ENCODE measurements at places on chromosomes 5 and 9. TPM values are rescaled to one million over a fixed set of nuclear protein-coding genes. Genes with fewer than 3 reads are reported as not detected.

Gene SLC34A1
- 0.16 TPM for total RNA-seq

Gene OBP2B
- total RNA-seq: not detected

Gene NMUR2
- total RNA-seq: not detected

Gene NAIP
- total RNA-seq: 11.3 TPM

Gene WDR31
- 3.5 TPM for total RNA-seq

Gene ZMAT2
- 53.0 TPM for total RNA-seq

Gene TSPAN17
- 40.9 TPM for total RNA-seq

Gene C9orf50
- 0.27 TPM for total RNA-seq

Gene TCF7
- 18.0 TPM for total RNA-seq

Gene CCDC183
- 0.93 TPM for total RNA-seq

Gene CCIN
- not detected for total RNA-seq

Gene IL9
- total RNA-seq: not detected

Gene EPB41L4B
- total RNA-seq: 1.2 TPM

Gene TAF11L5
- not detected for total RNA-seq

Gene SLC36A2
- not detected for total RNA-seq

DNA sequence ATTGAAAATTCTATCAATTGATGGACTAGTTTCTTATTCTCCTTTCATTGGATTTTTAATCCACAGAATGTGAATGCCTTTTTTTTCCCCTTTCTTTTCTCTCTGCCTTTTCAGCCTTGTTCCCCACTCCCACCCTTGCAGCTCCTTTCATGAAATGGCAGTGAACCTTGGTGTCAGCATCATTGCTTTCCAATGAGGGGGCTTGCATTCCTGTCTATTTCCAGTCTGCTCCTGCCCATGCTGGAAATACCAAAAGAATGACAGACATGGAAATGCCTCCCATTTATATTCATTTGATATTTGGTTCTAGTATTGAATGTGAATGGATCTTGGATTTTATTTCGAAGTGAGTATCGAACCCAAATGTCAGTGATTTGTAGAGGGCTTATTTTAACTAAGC, 162.7 kb upstream of the SGCD start:
- H3K27ac ChIP-seq: no peak overlapping the region
- no peak overlapping the region for H3K4me3 ChIP-seq
- DNase-seq: no peak
- H3K36me3 ChIP-seq: no peaks in the 10 kb centered on the region
- H3K27me3 ChIP-seq: no peaks in the 10 kb centered on the region

DNA sequence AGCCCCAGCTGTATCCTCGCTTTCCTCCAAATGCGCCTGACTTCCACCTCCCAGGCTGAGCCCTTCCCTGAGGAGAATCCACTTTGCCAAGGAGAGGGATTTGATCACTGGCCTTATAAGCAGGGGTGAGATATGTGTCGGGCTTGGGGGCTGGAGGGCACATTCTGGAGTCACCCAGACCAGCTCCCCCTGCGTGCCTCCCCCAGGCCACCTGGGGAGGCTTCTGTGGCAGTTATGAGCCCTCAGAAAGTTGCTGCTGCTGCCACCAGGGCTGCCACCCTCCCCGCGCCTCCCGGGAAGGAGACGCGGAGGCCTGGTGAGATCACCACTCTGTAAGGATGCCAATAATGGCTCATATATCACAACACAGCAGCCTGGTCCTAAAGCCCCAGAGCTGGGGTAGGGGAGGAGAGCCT, 211.5 kb downstream of the PAPPA start:
- no peak for DNase-seq
- H3K4me1 ChIP-seq: peaks cover 9% of the 10 kb centered on the region
- H3K27me3 ChIP-seq: no peaks in the 10 kb centered on the region

GRCh38 chr5:6201631-6202030, 176.7 kb downstream of the MED10 start:
- H3K36me3 ChIP-seq: no peaks in the 10 kb centered on the region

GRCh38 chr5:171307789-171308452, 1.1 kb upstream of the TLX3 start:
- peaks cover 2% of the 10 kb centered on the region for H3K36me3 ChIP-seq
- peak overlapping the region; percentile 56 for H3K4me3 ChIP-seq
- H3K27ac ChIP-seq: no peak overlapping the region
- H3K27me3 ChIP-seq: peaks cover 92% of the 10 kb centered on the region
- peaks cover 8% of the 10 kb centered on the region for H3K4me1 ChIP-seq

- no peak overlapping the region for H3K27ac ChIP-seq
- H3K27me3 ChIP-seq: no peaks in the 10 kb centered on the region
- H3K4me1 ChIP-seq: no peaks in the 10 kb centered on the region
- no peak overlapping the region for H3K4me3 ChIP-seq
Observed at GRCh38 chr5:67672636-67673035, 476.0 kb upstream of the CD180 start.

GRCh38 chr9:131628459-131629225, 83.3 kb downstream of the PRRT1B start:
- H3K36me3 ChIP-seq: peaks cover 7% of the 10 kb centered on the region
- H3K27ac ChIP-seq: peak overlapping the region; percentile 35
- H3K4me3 ChIP-seq: no peak overlapping the region
- H3K4me1 ChIP-seq: peaks cover 27% of the 10 kb centered on the region

DNA sequence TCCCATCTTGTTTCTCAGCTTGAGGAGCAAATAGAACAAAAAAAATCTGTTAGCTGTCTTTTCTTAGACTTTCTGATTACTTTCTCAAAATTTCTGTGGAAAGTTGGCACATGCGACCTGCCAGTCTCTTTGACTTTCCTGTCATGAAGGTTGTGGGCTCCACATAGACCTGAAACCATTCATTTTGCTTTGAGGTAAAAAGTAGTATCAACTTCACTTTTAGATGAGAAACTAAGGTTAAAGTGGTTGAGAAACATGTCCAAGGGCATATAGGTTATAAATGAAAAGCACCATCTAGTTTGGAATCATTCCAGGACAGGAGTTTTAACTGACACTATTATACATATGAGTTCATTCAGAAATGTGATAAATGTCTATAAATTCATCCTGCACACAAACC, 42.7 kb downstream of the ST8SIA4 start:
- H3K27ac ChIP-seq: no peak overlapping the region
- no peaks in the 10 kb centered on the region for H3K4me1 ChIP-seq
- H3K4me3 ChIP-seq: no peak overlapping the region
- no peaks in the 10 kb centered on the region for H3K27me3 ChIP-seq

DNA sequence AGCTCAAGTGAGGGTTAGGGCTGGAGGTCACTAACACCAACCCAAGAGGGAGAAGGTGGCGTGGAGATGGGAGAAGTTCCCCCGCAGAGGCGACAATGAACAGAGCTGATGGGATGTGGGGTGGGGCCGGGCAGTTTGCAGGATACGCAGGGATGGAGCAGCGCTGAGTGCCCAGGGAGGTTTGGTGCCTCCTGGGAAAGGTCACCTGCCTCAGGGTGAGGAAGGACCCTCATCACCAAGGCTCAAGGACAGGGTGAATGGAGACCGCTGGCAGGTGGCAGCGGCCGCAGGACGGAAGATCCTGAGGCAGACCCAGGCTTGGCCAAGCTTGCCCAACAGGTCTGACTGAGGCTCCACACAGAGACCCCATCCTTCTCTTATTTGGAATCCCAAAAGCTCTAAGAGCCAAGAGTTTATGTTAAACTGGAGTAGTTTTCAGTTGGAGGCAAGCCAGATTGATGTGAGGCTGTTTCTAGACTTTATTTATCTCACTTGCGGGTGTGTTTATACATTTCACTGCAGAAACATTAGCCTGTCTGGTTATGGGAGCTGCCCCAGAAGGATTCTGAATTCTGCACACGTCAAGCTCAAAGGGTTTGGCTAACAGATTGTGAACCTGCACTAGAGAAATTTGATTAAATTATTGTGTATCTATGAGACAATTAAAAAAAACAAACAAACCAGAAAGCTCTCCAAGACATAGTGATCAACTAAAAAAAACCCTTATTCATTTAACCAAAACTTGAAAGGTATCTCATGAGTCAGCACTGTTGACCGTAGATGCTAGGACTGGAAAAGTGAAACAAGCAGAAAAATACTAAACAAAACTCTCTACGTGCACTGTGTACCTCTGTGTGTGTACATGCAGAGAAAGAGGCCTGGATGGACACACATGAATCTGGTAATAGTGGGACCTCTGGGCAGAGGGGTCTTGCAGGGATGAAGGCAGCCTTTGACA, 146.2 kb upstream of the PHYKPL start:
- peaks cover 50% of the 10 kb centered on the region for H3K4me1 ChIP-seq
- DNase-seq: no peak
- no peak overlapping the region for H3K4me3 ChIP-seq
- H3K27ac ChIP-seq: no peak overlapping the region
- no peaks in the 10 kb centered on the region for H3K27me3 ChIP-seq
- no peaks in the 10 kb centered on the region for H3K36me3 ChIP-seq

- H3K27ac ChIP-seq: no peak overlapping the region
- H3K36me3 ChIP-seq: peaks cover 3% of the 10 kb centered on the region
- DNase-seq: no peak
- H3K4me3 ChIP-seq: no peak overlapping the region
Observed at GRCh38 chr5:30690931-30691330, 502.6 kb upstream of the CDH6 start.

GRCh38 chr5:107964722-107965121, 294.0 kb upstream of the EFNA5 start:
- H3K27ac ChIP-seq: no peak overlapping the region
- H3K36me3 ChIP-seq: no peaks in the 10 kb centered on the region
- DNase-seq: no peak
- H3K27me3 ChIP-seq: no peaks in the 10 kb centered on the region
- H3K4me1 ChIP-seq: peaks cover 30% of the 10 kb centered on the region

DNA sequence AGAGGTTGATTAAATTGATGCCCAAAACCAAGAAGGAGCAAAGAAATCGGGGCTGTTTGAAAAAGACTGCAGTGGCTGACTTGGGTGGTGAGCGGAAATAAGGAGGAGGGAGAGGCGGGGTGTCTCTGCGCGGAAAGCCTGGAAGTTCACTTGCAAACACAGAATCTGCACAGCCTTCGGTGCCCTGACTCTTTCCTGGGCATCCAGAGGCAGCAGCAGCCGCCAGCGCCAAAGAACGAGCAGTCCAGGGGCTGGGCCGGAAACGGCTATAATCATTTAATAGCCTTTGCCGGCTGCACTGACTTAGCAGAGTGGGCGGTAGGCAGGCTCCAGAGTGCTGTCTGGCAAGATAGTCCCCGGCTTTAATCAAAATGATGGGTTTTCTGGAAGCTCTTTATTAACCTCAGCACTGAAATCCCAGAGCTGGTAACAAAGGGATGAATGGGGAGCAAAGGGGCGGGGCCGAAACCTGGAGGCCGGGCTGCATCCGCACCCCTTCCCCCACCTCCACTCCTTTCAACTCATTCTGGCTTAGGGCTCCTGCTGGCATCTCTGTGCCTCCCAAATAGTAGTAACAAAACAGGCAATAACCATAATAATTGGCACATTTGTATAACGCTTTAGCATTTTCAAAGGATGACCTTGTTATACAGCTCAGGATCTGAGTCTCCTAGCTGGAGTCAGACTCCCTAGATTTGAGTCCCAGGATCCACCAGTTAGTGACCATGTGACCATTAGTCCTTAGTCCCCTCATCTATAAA, 35.7 kb downstream of the PCDHAC2 start:
- H3K4me1 ChIP-seq: peaks cover 47% of the 10 kb centered on the region
- no peaks in the 10 kb centered on the region for H3K27me3 ChIP-seq
- peak overlapping the region; percentile 95 for H3K27ac ChIP-seq

- H3K36me3 ChIP-seq: no peaks in the 10 kb centered on the region
- no peak overlapping the region for H3K4me3 ChIP-seq
- DNase-seq: no peak
- H3K4me1 ChIP-seq: peaks cover 62% of the 10 kb centered on the region
- H3K27ac ChIP-seq: no peak overlapping the region
Observed at GRCh38 chr5:14185326-14186058, 42.4 kb downstream of the TRIO start.

- no peak overlapping the region for H3K27ac ChIP-seq
- H3K27me3 ChIP-seq: no peaks in the 10 kb centered on the region
- peaks cover 11% of the 10 kb centered on the region for H3K36me3 ChIP-seq
- no peak for DNase-seq
Observed at GRCh38 chr9:35035851-35036701, 36.3 kb downstream of the VCP start.

DNA sequence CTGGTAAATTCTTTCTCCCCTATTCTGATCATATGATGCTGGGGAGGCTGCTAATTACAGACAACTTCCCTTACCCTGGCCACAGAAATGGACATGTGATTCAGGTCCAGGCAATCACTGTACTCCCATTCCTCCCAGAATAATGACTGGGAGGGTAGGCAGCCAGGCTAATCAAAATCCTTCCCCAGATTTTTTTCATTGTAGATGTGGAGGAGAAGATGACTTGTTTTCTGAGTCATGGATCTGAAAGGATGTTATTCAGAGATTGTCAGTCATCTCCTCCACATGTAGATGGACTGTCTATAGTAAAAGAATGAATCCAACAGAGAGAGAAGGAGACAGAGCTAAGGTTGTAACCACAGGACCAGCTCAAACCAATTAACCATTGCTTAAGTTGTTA, 123.9 kb upstream of the PUM3 start:
- H3K27ac ChIP-seq: no peak overlapping the region
- no peak for DNase-seq
- no peak overlapping the region for H3K4me3 ChIP-seq
- peaks cover 25% of the 10 kb centered on the region for H3K4me1 ChIP-seq
- H3K27me3 ChIP-seq: no peaks in the 10 kb centered on the region

DNA sequence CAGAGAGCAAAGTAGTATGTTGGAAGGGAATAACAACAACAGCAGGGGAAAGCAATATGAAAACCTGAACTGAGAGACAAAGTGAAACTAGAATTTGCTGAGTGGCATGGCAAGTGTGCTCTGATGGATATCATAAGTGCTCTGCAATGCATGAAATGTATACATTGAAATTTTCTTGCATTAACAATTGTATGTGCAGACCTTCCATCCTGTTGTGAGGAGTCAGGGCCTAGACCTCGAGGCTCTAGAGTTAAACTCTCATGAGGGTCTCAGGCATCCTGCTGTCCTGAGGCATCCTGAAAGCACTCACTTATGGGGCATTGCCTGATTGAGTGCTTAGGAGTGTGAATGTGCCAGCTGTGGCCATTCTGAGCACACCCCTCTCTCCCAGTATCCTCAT, 1.1 kb downstream of the ECM2 start:
- no peak overlapping the region for H3K4me3 ChIP-seq
- no peak for DNase-seq
- peaks cover 11% of the 10 kb centered on the region for H3K4me1 ChIP-seq
- peaks cover 3% of the 10 kb centered on the region for H3K36me3 ChIP-seq

DNA sequence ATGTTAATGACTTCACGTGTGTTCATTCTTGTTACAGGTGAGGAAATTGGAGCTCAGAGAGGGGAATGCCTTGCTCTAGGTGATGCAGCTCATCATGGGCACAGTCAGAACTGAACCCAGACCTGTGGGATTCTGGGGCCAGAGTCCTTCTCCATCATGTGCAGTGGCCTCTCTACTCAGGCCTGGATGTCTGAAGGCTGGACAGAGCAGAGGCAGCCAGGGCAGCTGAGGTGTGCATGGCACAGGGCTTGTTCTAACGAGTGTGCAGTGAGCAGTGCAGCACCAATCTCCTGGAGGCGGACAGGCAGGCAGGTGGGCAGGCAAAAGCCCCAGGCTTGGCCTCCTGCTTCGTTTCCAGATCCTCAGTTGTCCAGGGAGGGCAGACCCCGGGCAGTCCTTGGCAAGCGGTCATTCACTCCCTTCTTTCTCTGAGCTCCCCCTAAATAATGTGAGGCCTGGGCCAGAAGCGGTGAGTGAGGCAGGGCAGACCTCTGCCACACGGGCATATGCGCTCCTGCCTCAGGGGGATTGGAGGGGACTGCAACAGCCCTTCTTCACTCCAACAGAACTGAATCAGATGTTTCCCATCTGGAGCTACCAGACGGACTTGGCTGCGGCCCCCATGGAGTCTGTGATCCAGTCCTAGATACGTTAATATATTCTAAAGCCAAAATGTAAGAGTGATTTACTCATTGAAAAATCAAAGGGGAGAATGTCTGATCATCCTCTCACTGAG, 68.7 kb upstream of the FSTL4 start:
- H3K4me1 ChIP-seq: peaks cover 4% of the 10 kb centered on the region
- H3K4me3 ChIP-seq: no peak overlapping the region
- H3K27ac ChIP-seq: no peak overlapping the region
- H3K36me3 ChIP-seq: no peaks in the 10 kb centered on the region
